NCI-H1930 (cell line): ENCODE measurements at places on chromosomes 6 and 20.

GRCh38 chr20:63224412-63225081 lies 8.6 kb upstream of the YTHDF1 start:
- DNase-seq, result no peak

- no peak for DNase-seq
Measured at GRCh38 chr6:118892355-118892991, 1.5 kb upstream of the ASF1A start.

GRCh38 chr20:56420940-56421688 lies 9.1 kb downstream of the CASS4 start:
- DNase-seq, result no peak

DNA sequence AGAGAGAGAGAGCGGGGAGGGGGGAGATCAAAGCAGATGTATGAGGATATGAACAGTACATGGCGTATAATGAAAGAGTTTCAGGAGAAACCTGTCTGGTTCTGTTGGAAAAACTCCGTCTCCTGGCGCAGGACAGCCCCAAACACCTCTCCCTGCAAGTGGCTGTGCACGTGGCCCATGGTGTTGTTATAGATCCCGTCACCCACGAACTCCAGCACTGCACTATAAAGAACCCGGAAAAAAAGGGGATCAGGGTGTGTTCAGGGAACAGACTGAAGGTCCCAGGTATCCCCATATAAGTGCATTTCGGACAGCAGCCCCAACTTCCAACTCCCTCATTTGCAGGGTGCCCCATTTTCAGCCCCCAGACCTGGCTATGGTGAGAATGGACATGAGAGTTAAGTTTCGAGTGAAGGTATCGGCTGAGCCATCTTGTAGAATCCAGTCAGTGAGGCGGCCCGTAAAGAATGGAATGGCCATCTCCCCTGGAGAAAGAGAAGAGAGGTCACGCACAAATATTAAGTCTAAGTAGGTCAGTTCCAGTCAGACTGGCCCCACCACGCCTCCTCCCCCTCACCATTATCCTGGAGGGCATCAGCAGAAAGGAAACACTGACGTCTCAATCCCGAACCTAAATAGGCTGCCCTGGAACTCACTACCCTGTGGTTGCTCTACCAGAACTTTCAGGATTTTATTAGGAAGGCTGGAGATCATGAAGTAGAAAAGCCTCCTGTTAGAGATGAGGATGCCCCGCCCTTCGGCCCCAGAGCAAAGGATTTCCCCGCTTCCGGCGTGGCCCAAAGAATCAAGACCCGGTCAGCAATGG lies 1.3 kb downstream of the TAP1 start:
- DNase-seq, result no peak

GRCh38 chr6:31794866-31795615 lies 511 bp downstream of the VARS1 start:
- no peak for DNase-seq

GRCh38 chr6:36613200-36613995 lies 19.2 kb downstream of the SRSF3 start:
- no peak for DNase-seq

DNA sequence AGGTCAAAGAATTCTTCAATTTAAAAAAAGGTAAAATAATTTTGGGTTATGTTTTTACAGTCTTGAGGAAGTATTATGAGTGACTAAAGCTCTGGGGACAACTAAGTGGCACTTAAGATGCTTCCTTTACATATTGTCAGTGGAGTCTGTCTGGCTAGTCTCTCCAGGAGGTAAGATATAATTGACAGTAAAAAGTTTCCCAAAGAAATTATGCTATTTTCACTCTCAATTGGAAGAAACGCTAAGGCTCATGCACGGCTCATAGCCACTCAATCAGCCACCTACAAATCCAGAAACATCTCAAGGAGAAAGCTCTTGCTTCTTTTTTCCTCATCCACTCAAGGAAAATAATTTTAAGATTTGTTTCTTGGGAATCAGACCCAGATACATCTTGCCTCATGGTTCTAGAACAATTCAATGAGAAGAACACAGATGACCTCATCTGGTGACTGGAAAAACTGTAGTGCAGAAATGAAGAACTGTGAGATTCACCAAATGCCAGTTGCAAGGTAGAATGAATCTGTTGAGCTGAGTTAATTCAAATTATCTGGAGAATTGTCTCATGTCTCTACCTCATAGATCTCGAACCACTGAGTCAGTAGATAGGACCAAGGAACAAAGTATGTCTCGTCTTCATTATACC lies 252.9 kb downstream of the TPBG start:
- no peak for DNase-seq

GRCh38 chr6:63774961-63775360 lies 139.4 kb downstream of the PHF3 start:
- no peak for DNase-seq

DNA sequence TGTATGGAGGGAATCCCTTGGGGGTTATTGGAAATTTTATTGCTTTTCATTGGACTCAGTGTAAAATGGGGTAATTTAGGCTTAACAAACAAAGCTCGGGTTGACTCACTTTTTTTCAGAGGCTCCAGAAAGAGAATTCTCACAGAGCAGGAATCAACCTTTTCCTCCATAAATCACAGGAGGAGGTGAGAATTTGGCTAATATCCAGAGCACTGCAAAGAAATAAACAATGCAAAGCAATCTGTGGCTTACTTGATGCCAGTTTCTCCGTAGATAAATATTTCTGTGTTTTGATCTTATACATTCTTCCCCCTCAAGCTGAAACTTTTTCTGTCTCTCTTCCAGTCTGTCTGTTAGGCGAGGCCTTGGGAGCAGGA lies 176.6 kb downstream of the TSHZ2 start:
- no peak for DNase-seq

DNA sequence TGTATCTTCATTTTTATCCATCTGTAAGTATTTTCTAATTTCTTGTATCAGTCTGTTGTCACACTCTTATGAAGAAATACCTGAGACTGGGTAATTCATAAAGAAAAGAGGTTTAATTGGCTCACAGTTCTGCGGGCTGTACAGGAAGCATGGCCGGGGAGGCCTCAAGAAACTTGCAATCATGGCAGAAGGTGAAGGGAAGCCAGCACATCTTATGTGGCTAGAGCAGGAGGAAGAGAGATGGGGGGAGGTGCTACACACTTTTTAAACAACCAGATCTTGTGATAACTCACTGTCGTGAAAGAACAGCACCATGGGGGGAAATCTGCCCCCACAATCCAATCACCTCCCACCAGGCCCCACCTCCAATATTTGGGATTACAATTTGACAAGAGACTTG lies 10.9 kb upstream of the BCKDHB start:
- no peak for DNase-seq

GRCh38 chr6:155832596-155832995 lies 377.0 kb upstream of the NOX3 start:
- DNase-seq, result no peak

DNA sequence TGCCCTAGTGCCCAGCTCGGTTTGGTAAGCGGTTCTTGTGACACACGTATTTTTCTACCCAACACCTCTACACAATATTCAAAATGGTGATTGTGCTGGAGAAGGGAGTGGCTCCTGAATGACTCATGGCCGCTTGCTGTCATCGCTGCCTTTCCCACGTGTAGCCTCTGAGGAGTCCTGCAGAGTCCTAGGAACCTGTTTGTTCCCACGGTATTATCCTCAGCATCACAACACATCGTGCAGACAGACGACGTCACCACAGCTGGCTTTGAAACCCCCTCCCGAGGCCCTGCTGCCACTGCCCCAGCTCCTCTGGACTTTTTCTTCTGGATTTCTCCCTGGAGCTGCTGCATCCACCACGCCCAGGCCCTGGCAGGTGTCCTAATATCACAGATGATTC lies 353.5 kb downstream of the SMOC2 start:
- DNase-seq, result no peak

- no peak for DNase-seq
Measured at GRCh38 chr20:44598423-44599305, 16.3 kb downstream of the PKIG start.

GRCh38 chr6:6891125-6891721 lies 216.5 kb upstream of the RREB1 start:
- no peak for DNase-seq

GRCh38 chr6:33118525-33119123 lies 42.8 kb downstream of the HLA-DPB1 start:
- DNase-seq, result peak; percentile 51

GRCh38 chr20:52779125-52779524 lies 193.0 kb upstream of the TSHZ2 start:
- DNase-seq, result no peak

DNA sequence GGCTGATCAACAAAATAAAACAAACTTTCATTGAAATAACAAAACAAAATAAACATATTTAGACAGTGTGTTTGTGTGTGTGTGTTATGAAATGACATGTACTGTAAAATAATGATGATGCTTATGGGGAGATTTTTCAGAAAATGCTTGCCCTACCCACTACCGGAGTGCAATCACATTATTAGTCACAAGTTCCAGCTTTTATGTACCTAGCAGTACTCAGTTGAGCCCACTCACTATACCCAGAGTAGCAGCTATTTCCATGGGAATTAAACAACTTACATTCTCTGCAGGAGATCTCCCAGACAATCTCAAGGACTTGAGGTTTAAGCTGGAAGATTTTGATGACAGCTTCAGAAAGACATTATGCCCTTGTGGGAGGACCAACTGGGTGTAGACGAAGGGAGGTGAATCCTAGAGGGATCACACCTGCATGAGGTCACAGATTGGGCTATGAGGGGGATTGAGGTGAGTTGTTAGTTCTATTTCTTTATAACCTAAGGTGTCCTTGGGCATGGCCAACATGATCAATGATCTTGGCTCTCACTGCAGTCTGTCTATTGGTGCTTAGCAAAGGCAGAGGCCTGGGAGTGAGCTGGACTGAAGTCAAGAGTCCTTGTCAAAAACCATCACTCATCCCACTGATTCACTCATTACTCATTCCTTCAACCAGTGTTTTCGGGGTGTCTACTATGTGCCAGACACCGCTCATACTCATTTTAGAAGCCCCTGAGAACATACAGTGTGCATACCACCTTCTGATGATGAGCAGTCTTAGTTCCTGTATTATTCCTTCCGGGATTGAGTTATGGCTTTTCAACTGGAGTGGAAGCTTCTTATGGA lies 6.7 kb upstream of the CLIC5 start:
- no peak for DNase-seq

- DNase-seq, result no peak
Measured at GRCh38 chr6:22882581-22882980, 313.2 kb downstream of the HDGFL1 start.

DNA sequence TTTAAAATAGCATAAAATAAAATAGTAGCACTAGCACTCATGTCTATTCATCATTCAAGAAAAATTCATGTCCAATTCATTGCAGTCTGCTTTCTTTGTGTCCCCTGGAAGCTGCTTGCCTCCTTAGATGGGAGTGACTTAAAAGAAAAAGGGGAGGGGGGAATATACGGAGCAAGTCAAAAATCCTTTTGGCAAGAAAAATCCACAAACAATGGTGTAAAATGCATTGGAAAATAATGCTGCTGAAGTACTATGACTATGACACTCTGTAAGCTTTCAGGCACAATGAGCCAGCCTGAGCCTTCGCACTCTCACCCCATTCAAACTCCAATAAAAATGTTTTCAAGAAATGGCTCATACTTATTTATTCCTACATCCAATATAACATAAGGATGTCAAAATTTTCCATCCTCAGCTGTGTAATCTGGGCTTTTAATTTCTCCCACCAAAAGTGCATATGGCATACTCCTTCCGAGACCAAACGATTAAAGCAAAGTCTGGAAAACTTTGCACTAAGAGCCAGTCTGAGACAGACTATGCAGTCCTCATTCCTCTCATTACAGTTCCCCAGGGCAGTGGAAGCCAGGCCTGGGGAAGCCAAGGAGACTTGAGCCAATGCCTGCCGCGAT lies 790 bp downstream of the NEDD9 start:
- DNase-seq, result no peak

- no peak for DNase-seq
Measured at GRCh38 chr20:33684533-33685327, 1.5 kb downstream of the E2F1 start.

DNA sequence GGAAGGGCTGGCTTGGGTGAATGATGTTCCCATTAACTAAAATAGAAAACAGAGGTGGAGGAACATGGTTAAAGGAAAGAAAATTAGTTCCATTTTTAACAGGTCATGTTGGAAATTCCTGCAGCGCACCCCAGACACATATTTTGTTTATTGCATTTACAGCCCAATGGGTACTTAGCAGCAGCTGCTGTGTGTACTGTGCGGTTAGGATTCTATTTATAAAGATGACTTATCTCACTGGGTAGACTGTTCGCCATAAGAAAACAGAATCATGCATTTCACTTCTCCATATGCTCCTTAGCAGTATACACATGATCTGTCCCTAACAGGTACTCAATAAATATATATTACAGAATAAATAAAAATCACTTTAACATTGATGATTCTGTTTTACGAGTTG lies 135.8 kb downstream of the SLC35F1 start:
- DNase-seq, result no peak

DNA sequence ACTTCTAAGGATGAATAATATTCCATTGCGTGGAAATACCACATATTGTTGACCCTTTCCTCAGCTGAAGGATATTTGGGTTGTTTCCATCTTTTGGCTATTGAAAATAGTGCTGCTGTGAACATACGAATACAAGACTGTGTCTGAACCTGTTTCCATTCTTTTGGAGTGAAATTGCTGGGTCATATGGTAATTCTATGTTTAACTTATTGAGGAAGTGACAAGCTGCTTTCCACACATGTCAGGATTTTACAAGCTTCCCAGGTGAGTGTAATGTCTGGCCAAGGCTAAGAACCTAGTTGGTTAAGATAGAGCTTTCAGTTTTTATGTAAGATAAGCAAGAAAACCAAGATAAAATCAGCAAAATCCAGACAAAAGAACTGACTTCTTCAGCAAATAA lies 48.8 kb downstream of the PPP1R3G start:
- DNase-seq, result no peak

GRCh38 chr6:129828229-129828628 lies 32.9 kb downstream of the TMEM244 start:
- DNase-seq, result no peak

DNA sequence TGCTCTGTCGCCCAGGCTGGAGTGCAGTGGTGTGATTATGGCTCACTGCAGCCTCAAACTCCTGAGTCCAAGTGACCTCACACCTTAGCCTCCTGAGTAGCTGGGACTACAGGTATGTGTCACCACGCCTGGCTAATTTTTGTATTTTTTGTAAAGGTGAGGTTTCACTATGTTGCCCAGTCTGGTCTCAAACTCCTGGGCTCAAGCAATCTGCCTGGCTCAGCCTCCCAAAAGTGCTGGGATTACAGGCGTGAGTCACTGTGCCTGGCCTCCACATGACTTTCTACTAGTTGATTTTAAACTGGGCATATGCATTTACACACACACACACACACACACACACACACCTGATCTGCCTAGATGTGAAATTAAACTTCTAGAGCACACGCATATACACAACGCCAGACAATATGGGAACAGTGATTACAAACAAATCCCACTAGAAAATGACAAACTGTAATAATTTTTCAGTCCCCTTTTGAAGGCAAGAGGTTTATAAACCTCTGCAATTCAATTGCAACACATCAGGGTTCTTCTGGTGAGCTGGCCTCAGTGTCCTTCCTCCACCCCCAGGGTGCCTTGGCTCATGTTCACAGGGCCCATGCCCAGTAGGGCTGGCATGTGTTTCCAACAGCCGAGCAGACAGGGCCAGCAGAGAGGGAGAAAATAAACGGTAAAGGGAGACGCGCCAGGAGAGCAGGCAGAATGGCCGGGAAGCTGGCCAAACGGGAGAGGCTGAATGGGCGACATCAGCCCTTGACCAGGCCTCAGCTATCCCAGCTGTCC lies 31.2 kb downstream of the PARD6B start:
- DNase-seq, result no peak
